Heart right ventricle (tissue), 16 donors: ENCODE measurements at places on chromosomes 3 and 15. TPM values are rescaled to one million over a fixed set of nuclear protein-coding genes. Genes with fewer than 3 reads are reported as not detected.

DNA sequence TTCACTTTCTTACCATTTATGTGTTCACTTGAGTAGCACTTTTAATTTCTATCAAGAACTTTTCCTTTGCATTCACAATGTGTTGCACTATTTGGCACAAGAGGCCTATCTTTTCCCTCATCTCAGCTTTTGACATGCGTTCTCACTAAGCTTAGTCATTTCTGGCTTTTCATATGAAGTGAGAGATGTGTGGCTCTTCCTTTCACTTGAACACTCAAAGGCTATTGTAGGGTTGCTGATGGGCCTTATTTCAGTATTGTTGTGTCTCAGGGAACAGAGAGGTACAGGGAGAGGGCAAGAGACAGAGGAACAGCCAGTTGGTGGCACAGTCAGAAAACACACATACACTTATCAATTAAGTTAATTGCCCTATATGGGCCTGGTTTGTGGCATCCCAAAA, 127.4 kb upstream of the MLF1 start:
- no peak for DNase-seq
- no peaks in the 10 kb centered on the region for H3K36me3 ChIP-seq
- no peaks in the 10 kb centered on the region for H3K27me3 ChIP-seq
- H3K4me1 ChIP-seq = no peaks in the 10 kb centered on the region
- H3K27ac ChIP-seq = no peak overlapping the region

DNA sequence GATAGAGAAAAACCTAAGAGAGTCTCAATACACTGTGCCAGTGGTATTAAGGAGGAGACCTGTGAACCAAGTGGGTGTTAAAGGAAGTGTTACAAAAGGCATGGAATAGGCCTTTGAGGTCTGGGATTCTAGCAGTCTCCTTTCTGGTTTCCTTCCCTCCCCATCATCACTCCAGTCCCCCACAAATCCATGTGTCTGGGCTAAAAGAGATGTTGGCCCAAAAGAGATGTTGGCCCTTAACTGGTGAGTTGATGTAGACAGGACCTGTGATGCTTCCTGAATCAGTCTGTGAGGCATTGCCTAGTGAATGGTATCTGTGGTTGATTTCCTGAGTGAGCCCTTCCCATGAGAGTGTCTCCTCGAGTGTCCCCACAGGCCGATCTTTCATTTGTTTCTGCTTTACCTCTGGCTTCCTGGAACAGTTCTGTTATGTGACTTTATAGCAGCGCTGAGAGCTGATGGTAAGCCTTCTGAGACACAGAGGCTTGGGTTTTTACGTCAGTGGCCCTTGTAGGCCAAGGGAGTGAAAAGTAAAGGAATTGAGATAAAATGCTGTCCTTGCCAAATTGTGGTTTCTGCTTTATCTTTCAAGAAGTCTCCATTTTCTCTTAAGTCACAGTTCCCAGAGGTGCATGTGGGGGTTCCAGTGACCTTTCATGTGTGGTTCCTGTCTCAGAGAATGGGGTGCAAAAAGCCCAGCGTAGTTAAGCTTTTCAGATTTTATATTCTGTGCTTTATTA, 87.8 kb downstream of the KLHL25 start:
- DNase-seq = no peak
- H3K27ac ChIP-seq = peak overlapping the region; percentile 84
- no peak overlapping the region for H3K4me3 ChIP-seq
- peaks cover 49% of the 10 kb centered on the region for H3K36me3 ChIP-seq
- H3K4me1 ChIP-seq = peaks cover 84% of the 10 kb centered on the region

DNA sequence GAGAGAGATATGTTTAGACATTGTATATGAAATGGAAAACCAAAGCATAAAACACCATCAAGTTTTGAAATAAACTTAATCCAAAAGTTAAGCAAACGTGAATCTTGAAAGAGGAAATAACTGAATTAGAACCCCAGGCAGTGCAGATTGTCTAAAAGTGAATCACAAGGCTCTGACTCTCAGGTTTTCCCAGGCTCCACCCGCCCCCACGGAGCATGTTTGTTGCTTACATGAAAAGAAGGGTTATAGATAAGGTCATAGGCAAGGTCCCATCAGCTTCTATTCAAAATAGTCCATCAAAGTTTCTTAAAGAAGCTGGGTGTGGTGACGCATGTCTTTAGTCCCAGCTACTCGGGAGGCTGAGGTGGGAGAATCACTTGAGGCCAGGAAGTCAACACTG, 29.0 kb upstream of the SLMAP start:
- no peak overlapping the region for H3K4me3 ChIP-seq
- DNase-seq = no peak
- H3K36me3 ChIP-seq = no peaks in the 10 kb centered on the region
- no peaks in the 10 kb centered on the region for H3K4me1 ChIP-seq
- H3K27me3 ChIP-seq = no peaks in the 10 kb centered on the region
- no peak overlapping the region for H3K27ac ChIP-seq

- H3K27ac ChIP-seq = peak within 1 kb of the TSS; percentile 92
- peaks cover 39% of the 10 kb centered on the region for H3K4me1 ChIP-seq
- no peaks in the 10 kb centered on the region for H3K27me3 ChIP-seq
- peak; percentile 96 for DNase-seq
- H3K4me3 ChIP-seq = peak within 1 kb of the TSS; percentile 73
- no peaks in the 10 kb centered on the region for H3K36me3 ChIP-seq
Measured at GRCh38 chr15:52018693-52019393, at the start of gene MAPK6. TSS of gene MAPK6 (plus strand) at chr15:52019219. CDS start at chr15:52046461, 27,242 bp downstream.

- DNase-seq = no peak
- H3K27ac ChIP-seq = no peak overlapping the region
Measured at GRCh38 chr3:18403061-18403460, 22.1 kb downstream of the SATB1 start.

DNA sequence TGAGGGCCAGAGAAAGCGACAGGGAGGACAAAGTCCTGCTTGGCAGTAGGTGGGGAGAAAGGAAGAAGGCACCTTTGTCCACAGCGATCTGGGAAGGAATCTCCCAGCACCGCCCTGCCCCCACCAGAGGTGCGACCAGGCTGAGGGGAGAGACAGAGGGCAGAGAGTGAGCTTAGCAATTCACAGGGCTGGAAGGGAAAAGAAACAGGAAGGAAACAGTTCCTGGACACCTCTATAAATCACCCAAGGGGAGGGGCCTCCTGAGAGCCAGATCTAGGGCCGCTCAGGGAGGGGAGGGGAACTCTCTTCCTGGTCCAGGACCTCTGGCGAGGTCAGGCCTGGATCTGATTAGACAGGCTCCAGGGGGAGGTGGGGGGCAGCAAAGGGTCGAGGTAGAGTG, 35.4 kb downstream of the RNU5B-1 start:
- H3K4me3 ChIP-seq = no peak overlapping the region
- no peaks in the 10 kb centered on the region for H3K36me3 ChIP-seq
- no peaks in the 10 kb centered on the region for H3K27me3 ChIP-seq
- no peak for DNase-seq

GRCh38 chr15:94205366-94205765, 26.0 kb upstream of the MCTP2 start:
- H3K27me3 ChIP-seq = no peaks in the 10 kb centered on the region
- H3K27ac ChIP-seq = no peak overlapping the region
- H3K4me1 ChIP-seq = peaks cover 13% of the 10 kb centered on the region
- no peak for DNase-seq
- H3K4me3 ChIP-seq = no peak overlapping the region
- H3K36me3 ChIP-seq = no peaks in the 10 kb centered on the region

- DNase-seq = no peak
- no peaks in the 10 kb centered on the region for H3K27me3 ChIP-seq
- H3K4me3 ChIP-seq = no peak overlapping the region
- no peak overlapping the region for H3K27ac ChIP-seq
- no peaks in the 10 kb centered on the region for H3K4me1 ChIP-seq
Measured at GRCh38 chr3:17050071-17050470, 165.3 kb downstream of the PLCL2 start.

DNA sequence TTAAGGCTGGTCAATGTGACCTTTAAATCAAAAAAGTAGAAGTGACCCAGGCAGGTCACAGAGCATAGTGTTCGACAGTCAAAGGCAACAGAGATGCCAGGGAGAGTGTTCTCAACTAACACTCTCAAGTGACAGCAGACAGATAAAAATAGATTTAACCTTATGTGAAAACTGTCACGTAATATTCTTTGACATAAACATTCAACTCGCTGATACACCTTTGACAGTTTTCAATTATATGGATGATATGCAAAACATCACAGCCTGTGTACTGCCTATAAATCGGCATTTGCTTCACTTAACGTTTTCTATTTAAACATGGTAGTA, 15.5 kb downstream of the PDZRN3 start:
- no peaks in the 10 kb centered on the region for H3K36me3 ChIP-seq
- peaks cover 46% of the 10 kb centered on the region for H3K4me1 ChIP-seq
- no peaks in the 10 kb centered on the region for H3K27me3 ChIP-seq
- no peak overlapping the region for H3K4me3 ChIP-seq

- no peaks in the 10 kb centered on the region for H3K4me1 ChIP-seq
- H3K36me3 ChIP-seq = no peaks in the 10 kb centered on the region
- no peak overlapping the region for H3K4me3 ChIP-seq
- no peaks in the 10 kb centered on the region for H3K27me3 ChIP-seq
- H3K27ac ChIP-seq = no peak overlapping the region
Measured at GRCh38 chr3:72238010-72238691, 453.2 kb upstream of the PROK2 start.

DNA sequence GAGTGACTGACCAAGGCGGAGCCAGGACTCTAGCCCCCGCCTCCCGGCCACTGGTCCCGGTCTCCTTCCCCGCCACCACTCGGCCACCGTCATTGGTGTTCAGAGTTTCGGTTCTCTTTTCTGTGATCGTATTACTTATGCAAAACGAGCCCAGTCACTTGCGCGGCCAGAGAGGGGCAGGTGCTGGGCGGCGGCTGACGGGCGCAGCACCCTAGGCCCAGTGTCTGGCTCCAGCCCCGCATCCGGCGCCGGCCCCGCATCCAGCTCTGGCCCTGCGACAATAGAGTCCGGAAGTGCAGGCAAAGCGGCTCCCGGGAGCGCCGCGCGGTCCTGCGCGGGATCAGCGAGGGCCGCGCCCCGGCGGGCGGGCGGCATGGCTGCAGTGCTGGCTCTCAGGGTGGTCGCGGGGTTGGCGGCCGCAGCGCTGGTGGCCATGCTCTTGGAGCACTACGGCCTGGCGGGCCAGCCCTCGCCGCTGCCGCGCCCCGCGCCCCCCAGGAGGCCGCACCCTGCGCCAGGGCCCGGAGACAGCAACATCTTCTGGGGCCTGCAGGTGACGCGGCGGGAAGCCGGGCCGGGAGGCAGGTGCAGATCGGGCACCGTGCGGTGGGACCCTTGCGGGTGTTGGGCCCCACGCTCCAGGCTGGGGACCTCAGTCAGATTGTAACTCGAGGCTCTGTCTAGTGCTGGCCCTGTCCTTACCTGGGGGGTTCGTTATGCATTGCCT, at the start of gene TMEM62:
TMEM62 (plus strand) TSS at position 157 of the 727 bp plus-strand sequence; CDS start at position 374, 217 bp downstream.
- H3K4me1 ChIP-seq = peaks cover 3% of the 10 kb centered on the region
- peak within 1 kb of the TSS; percentile 23 for H3K27ac ChIP-seq
- H3K27me3 ChIP-seq = no peaks in the 10 kb centered on the region
- peak within 1 kb of the TSS; percentile 79 for H3K4me3 ChIP-seq
- DNase-seq = peak; percentile 85

GRCh38 chr3:71964170-71964569, 179.2 kb upstream of the PROK2 start:
- H3K27me3 ChIP-seq = no peaks in the 10 kb centered on the region
- no peaks in the 10 kb centered on the region for H3K36me3 ChIP-seq
- no peak overlapping the region for H3K4me3 ChIP-seq

GRCh38 chr3:8311321-8311720, 190.3 kb upstream of the LMCD1 start:
- H3K27ac ChIP-seq = no peak overlapping the region
- DNase-seq = no peak
- H3K36me3 ChIP-seq = no peaks in the 10 kb centered on the region
- H3K27me3 ChIP-seq = no peaks in the 10 kb centered on the region
- no peak overlapping the region for H3K4me3 ChIP-seq

- no peak overlapping the region for H3K4me3 ChIP-seq
- H3K4me1 ChIP-seq = peaks cover 20% of the 10 kb centered on the region
- H3K27me3 ChIP-seq = no peaks in the 10 kb centered on the region
- no peak for DNase-seq
- H3K27ac ChIP-seq = peak overlapping the region; percentile 78
Measured at GRCh38 chr3:113614402-113614801, 82.0 kb downstream of the USF3 start.

DNA sequence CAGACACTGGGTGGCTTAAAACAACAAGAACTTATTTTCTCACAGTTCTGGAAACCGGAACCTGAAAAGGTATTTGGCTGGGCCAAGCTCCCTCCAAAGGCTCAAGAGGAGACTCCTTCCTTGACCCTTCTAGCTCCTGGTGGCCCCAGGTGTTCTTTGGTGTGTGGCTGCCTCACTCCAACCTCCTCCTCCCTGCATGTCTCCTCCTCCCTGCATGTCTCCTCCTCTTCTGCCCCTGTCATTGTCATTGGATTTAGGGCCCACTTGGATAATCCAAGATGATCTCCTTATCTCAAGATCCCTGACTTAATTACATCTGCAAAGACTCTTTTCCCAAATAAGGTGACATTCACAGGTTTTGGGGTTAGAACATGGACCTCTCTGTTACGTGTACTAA, 69.8 kb upstream of the MFGE8 start:
- no peaks in the 10 kb centered on the region for H3K36me3 ChIP-seq
- H3K4me1 ChIP-seq = peaks cover 21% of the 10 kb centered on the region
- H3K27me3 ChIP-seq = no peaks in the 10 kb centered on the region
- H3K27ac ChIP-seq = peak overlapping the region; percentile 72
- H3K4me3 ChIP-seq = no peak overlapping the region
- DNase-seq = no peak

DNA sequence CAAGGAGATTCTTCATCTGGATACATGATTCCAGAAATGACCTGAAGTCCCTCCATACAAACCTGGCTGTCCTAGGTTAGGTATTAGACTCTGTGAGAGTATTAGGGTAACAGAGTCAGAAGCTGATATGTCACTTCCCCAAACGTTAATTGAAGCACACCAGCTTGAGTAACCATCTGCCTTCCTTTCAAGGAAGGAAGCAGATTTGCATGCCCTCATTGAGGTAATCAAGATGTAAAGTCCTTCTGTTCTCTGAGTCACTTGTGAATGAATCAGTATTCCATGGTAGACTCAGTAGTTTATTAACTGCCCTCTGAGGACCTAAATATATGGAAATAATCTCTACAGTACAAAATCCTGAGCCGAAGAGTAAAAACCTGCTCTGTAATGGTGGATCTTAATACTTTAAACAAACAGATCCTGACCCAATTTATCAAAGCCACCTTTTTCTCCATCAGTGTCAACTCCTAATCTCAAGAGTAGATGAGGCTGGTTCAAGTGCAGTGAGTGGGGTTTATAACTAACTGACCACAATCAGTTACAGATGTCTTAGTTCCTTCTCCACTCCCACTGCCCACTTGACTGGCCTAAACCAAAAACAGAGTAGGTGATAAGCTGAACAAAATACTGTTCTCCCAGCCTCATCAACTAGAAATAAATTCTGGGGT, 246.2 kb upstream of the CHRM5 start:
- H3K27me3 ChIP-seq = peaks cover 2% of the 10 kb centered on the region
- no peak overlapping the region for H3K4me3 ChIP-seq
- H3K4me1 ChIP-seq = no peaks in the 10 kb centered on the region
- no peak overlapping the region for H3K27ac ChIP-seq
- DNase-seq = no peak

- no peaks in the 10 kb centered on the region for H3K4me1 ChIP-seq
- no peaks in the 10 kb centered on the region for H3K27me3 ChIP-seq
- no peaks in the 10 kb centered on the region for H3K36me3 ChIP-seq
- H3K27ac ChIP-seq = no peak overlapping the region
Measured at GRCh38 chr15:81497238-81497637, 123.2 kb upstream of the TMC3 start.

PCBP4 gene
- 66.9 TPM for total RNA-seq

C3orf70 gene
- total RNA-seq = 1.7 TPM

NECTIN3 gene
- total RNA-seq = 11.3 TPM

UBAP1L gene
- total RNA-seq = 2.3 TPM

TMEM40 gene
- 3.7 TPM for total RNA-seq

SPINK8 gene
- total RNA-seq = not detected

DMXL2 gene
- total RNA-seq = 8.5 TPM

HDC gene
- total RNA-seq = 1.9 TPM

ULK4 gene
- total RNA-seq = 2.5 TPM

P2RY1 gene
- total RNA-seq = 5.8 TPM
